ENCODE measurements at places on chromosomes 1 and 21. TPM values are rescaled to one million over a fixed set of nuclear protein-coding genes. Genes with fewer than 3 reads are reported as not detected.

GRCh38 chr21:27776925-27777553 is 810.2 kb upstream of the ADAMTS5 start:
- DNase-seq = no peak

- no peak for DNase-seq
Measured at GRCh38 chr1:116988908-116989307, 12.7 kb upstream of the CD101 start.

LY9 gene
- 1.3 TPM for total RNA-seq

DNA sequence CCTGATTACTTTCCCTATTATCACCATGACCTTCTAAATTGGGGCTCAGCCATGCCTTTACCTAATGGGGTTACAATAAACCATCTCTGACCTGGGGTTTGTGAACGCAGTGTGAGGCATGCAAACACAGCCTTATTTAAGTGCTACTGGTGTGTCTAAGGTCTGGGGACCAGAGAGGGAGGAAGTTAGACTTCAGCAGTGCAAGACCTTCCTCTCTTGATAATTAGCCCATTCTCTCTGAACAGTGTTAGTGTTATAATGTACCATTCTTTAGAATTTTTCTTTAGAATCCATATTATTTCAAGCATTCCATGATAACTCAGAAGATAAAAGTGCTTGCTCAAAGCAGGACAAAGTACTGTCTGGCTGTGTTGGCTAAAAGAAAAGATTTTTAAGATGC is 10.5 kb upstream of the LRRC8D start:
- DNase-seq = no peak

DNA sequence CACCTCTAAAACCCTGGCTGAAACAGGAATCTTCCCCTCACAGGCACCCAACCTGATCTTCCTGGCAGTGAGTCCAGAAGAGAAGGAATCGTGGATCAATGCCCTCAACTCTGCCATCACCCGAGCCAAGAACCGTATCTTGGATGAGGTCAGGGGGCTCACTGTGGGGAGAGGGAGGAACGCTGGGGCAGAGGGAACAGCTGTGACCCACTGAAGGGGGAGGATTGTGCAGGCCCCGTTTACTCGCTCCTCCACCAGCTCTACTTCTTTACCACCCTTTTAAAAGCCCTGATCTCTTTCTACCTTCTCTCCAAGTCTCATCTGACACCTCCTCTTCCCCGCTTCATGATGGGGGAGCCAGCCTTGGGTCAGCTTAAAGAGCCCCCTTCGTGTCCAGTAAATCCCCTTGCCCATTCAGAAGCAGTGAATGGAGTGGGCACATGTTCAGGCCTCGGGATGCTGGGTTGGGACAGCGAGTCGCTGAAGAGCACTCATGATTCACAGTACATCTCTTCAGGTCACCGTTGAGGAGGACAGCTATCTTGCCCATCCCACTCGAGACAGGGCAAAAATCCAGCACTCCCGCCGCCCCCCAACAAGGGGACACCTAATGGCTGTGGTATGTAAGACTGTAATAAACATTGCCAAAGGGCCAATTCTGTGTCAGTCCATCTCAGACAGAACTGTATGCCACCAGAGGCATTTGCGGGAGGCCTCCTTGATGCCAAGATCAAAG is 7.3 kb downstream of the PLEKHO1 start:
- no peak for DNase-seq
